Naive thymus-derived CD8-positive, alpha-beta T cell (primary cell): ENCODE measurements at places on chromosomes 6 and 20. TPM values are rescaled to one million over a fixed set of nuclear protein-coding genes. Genes with fewer than 3 reads are reported as not detected.
A peak's percentile ranks its signal among the peaks of the same experiment; 100 is the strongest.

DNA sequence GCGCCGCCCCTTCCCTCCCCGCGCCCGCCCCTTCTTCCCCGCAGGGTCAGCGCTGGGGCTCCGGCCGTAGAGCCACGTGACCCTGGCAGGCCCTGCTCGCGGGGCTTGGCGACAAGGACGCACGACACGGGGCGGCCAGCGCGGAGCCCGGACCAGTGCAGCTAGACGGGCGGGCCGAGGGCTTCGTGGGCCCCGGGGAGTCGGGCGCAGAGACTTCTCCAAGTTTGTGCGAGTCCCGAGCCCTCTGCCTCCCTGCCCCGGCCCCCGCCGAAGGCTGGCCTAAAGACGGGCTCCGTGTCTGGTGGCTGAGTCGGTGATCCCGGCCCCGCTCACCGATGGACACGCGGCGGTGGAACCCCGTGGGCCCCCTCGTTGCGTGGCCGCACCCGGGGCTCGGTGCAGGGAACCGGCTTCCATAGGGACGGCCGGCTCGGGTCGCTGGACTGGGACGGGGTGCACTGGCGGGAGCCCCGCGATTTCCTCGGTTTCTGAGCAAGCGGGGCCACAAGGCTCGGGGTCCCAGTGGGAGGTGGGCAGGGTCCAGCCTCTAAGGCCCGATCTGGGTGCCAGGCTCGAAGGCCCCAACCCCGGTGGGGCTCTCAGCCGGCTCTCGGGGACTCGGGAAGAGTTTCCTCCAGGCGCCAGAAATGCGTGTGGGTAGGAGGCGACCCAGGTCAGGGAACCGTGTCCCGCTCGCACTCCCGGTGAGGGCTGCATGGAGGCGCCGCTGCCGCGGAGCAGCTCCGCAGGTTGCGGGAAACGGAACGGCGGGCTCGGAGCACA lies 452 bp upstream of the GATA5 start:
- peaks cover 13% of the 10 kb centered on the region for H3K27me3 ChIP-seq
- no peak overlapping the region for H3K4me3 ChIP-seq
- DNase-seq, result no peak
- H3K27ac ChIP-seq, result no peak overlapping the region
- peaks cover 9% of the 10 kb centered on the region for H3K4me1 ChIP-seq

DNA sequence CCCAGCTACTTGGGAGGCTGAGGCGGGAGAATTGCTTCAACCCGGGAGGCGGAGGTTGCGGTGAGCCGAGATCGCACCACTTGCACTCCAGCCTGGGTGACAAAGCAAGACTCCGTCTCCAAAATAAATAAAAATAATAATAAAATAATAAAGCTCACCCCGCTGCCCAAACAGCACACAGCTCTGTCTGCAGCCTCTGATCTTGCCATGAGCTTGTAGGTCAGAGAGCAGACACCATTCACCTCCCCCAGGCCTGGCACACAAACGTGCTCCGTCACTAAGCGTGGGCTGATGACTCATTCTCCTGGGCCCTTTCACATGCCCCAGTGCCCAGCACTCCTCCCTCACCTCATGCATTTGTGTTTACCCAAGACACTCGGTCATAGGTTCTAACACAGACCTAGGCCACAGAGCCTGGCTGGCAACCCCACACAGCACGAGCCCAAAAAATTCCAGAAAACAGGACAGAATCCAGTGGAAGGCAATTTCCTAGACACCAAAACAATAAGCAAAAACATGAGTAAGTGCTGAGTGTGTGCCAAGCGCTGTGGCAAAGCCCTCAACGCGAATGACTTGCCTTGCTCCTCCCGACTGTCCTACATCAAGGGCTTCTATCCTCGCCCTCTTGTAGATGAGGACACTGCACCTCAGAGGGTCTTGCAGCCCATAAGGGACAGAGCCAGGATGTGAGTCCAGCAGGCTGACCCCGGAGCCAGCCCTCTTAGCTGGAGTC lies 18.0 kb downstream of the ATP9A start:
- no peak for DNase-seq
- H3K4me3 ChIP-seq, result no peak overlapping the region
- no peaks in the 10 kb centered on the region for H3K4me1 ChIP-seq
- H3K36me3 ChIP-seq, result no peaks in the 10 kb centered on the region

DNA sequence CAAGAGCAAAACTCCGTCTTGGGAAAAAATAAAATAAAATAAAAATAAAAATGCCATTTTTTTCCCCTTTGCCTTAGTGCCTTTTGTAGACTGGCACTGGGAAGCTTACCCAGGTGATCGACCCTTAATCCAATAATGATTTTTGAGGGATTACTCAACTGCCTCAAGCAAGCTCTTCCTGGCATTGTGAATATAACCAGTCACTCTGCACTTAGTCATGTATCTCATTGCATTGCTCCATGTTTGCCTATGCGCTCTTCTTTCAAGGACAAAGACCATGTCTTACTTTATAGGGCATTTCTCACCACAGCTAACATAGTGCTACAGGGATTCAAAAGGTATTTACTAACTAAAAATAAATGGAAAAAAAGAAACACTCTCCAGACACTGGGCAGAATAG lies 13.0 kb downstream of the GFOD1 start:
- peaks cover 38% of the 10 kb centered on the region for H3K4me1 ChIP-seq
- no peaks in the 10 kb centered on the region for H3K36me3 ChIP-seq
- H3K27me3 ChIP-seq, result no peaks in the 10 kb centered on the region

DNA sequence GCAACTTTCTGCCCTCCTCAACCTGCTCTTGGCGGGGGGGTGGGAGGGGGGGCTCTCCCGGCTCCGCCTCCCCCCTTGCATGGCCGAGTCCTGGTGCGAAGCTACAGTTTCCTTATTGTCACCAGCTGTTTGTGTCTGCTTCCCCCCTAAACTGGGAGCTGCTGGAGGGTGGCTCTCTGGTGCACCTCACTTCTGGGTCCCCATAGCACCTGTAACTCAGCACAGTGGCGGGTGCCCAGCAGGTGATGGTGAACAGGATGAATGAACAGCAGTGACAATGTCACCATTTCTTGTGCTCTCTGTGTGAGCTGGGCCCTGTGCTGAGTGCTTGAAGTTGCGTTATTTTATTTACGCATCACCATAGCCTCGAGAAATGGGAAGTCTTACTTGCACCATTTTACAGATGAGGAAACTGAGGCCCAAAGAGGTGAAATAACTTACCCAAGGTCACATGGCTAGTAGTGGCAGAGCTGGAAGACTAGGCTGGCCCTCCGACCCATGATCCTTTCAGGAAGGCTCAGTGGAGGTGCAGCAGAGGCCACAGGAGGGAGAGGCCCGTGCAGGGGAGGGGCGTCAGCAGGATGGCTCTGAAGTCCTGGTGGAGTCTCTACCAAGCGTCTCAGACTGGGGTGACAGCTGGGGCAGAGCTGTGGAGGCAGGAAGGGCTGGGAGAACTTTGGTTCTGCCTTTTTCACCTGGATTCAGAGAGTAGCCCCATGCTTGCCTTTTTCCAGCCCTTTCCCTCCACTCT lies 41.8 kb downstream of the SRC start:
- no peaks in the 10 kb centered on the region for H3K36me3 ChIP-seq
- DNase-seq, result no peak
- H3K27me3 ChIP-seq, result peaks cover 3% of the 10 kb centered on the region
- no peak overlapping the region for H3K27ac ChIP-seq

DNA sequence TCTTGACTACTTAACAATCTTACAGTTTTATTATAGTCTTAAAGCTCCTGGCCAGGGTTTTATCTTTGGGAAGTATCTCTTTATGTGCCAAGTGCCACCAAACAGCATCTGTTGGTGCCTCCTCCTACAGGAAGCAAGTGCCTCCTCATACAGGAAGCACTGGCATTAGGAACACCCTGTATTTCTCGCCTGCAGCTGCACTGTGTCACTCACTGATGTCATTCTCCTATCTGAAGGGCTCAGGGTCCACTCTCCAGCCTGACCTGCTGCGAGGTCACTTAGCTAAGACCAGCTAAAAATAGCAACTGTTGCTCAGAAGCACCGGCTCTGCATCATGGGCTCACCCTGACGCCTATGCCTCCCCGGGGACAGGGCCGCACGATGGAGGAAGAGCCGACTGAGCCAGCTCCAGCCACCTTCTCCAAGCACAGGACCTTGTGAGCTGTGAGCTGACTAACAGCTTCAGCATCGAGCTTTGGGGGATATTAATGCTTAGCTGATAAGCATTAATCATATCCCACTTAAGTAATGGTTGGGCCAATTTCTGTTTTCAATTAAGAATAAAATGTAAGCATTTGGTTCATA lies 66.3 kb upstream of the CD93 start:
- no peak overlapping the region for H3K27ac ChIP-seq
- DNase-seq, result no peak
- H3K4me1 ChIP-seq, result peaks cover 4% of the 10 kb centered on the region
- peaks cover 3% of the 10 kb centered on the region for H3K27me3 ChIP-seq
- no peaks in the 10 kb centered on the region for H3K36me3 ChIP-seq

- H3K27ac ChIP-seq, result no peak overlapping the region
- H3K4me3 ChIP-seq, result no peak overlapping the region
- H3K36me3 ChIP-seq, result peaks cover 11% of the 10 kb centered on the region
- DNase-seq, result peak; percentile 34
Observed at GRCh38 chr6:166106076-166106686, 61.5 kb downstream of the TBXT start.

GRCh38 chr6:37653933-37654565 lies 43.6 kb downstream of the MDGA1 start:
- H3K36me3 ChIP-seq, result no peaks in the 10 kb centered on the region
- H3K27me3 ChIP-seq, result peaks cover 12% of the 10 kb centered on the region
- DNase-seq, result no peak
- H3K4me3 ChIP-seq, result no peak overlapping the region
- no peak overlapping the region for H3K27ac ChIP-seq

GRCh38 chr6:153092082-153093013 lies 38.7 kb downstream of the RGS17 start:
- no peak overlapping the region for H3K4me3 ChIP-seq
- DNase-seq, result no peak
- H3K27ac ChIP-seq, result no peak overlapping the region
- H3K27me3 ChIP-seq, result peaks cover 5% of the 10 kb centered on the region
- H3K4me1 ChIP-seq, result no peaks in the 10 kb centered on the region

- H3K36me3 ChIP-seq, result no peaks in the 10 kb centered on the region
- peak overlapping the region; percentile 61 for H3K4me3 ChIP-seq
- DNase-seq, result no peak
- H3K27ac ChIP-seq, result no peak overlapping the region
Observed at GRCh38 chr6:137231895-137232294, 12.7 kb upstream of the IFNGR1 start.

DNA sequence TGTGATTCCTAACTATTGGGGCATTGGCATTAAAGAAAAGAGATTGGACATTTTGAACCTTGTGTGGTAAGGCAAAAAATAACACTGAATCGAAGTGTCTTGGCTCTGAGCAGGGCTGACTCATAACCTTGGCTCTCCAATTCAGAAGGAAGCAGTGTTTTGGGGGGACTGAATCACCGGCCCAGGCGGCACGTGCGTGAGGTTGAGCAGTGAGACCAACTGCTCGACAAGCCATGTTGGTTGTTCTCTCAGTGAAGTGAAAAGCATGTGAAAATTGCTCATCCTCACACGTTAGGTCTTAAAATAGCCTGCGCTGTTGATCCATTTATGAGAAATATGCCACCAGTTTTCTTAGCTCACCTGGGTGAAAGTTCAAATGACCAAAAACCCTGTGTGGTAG lies 137.8 kb upstream of the SPACA1 start:
- no peak for DNase-seq
- H3K4me1 ChIP-seq, result peaks cover 11% of the 10 kb centered on the region
- H3K27ac ChIP-seq, result no peak overlapping the region
- H3K4me3 ChIP-seq, result no peak overlapping the region

- no peaks in the 10 kb centered on the region for H3K4me1 ChIP-seq
- H3K27me3 ChIP-seq, result no peaks in the 10 kb centered on the region
- no peak overlapping the region for H3K4me3 ChIP-seq
- H3K36me3 ChIP-seq, result no peaks in the 10 kb centered on the region
Observed at GRCh38 chr6:63410435-63411426, 90.9 kb upstream of the LGSN start.

GRCh38 chr6:90859612-90860011 lies 272.7 kb upstream of the MAP3K7 start:
- no peak for DNase-seq
- H3K27ac ChIP-seq, result no peak overlapping the region
- H3K4me3 ChIP-seq, result no peak overlapping the region
- peaks cover 5% of the 10 kb centered on the region for H3K4me1 ChIP-seq
- H3K27me3 ChIP-seq, result peaks cover 15% of the 10 kb centered on the region

GRCh38 chr6:163408352-163408991 lies 6.0 kb upstream of the QKI start:
- peaks cover 15% of the 10 kb centered on the region for H3K4me1 ChIP-seq
- no peaks in the 10 kb centered on the region for H3K36me3 ChIP-seq
- H3K27ac ChIP-seq, result no peak overlapping the region
- H3K27me3 ChIP-seq, result no peaks in the 10 kb centered on the region

DNA sequence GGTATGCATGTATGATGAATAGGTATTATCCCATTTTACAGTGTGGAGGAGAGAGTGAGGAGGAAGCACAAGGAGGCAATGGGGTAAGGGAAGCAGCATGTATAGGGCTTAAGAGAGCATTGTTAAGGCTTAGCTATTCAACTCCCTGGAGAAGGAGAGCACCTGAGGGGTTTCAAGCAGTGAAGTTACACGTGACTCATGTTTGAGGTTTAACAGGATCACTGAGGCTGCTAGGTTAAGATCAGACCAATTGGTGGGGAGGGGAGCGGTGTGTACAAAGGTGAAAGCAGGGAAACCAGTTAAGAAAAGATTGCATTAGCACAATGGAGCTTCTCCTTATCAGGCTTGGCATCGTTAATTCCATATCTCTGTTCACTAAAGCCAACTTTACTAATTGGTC lies 64.4 kb upstream of the NHSL1 start:
- no peak for DNase-seq
- no peaks in the 10 kb centered on the region for H3K36me3 ChIP-seq
- H3K27ac ChIP-seq, result no peak overlapping the region

DNA sequence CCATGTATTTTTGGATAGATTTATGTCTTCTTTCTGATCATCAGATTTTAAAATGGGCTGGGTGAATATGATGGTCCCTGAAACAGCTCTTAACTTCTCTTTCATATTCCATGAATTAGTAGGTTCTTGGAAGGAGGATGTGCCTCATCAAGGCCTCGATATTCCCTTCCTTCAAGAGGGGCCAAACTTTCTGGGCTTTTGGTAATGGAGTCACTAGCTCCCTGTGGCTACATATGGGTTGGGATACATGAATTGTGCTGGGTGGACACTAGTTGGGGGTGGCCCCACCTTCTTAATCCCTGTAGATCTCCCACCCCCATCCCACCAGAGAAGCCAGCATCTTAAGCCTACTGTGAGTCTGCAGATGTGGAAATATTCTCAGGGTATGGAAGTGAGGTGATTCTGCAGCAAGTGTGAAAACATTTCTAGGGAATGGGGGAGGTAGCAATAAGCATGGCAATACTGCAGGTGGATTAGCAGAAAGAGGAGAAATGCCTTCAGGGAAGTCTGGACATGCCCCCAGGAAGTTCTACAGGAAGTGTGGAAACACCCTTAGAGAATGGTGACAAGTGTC lies 2.2 kb downstream of the TP53INP2 start:
- H3K27ac ChIP-seq, result peak overlapping the region; percentile 100
- H3K27me3 ChIP-seq, result no peaks in the 10 kb centered on the region
- peaks cover 32% of the 10 kb centered on the region for H3K4me1 ChIP-seq
- DNase-seq, result no peak
- H3K4me3 ChIP-seq, result peak overlapping the region; percentile 2

- no peaks in the 10 kb centered on the region for H3K36me3 ChIP-seq
- H3K4me1 ChIP-seq, result no peaks in the 10 kb centered on the region
- no peak overlapping the region for H3K27ac ChIP-seq
- no peak overlapping the region for H3K4me3 ChIP-seq
- H3K27me3 ChIP-seq, result peaks cover 52% of the 10 kb centered on the region
- no peak for DNase-seq
Observed at GRCh38 chr20:51029963-51030920, 7.3 kb upstream of the KCNG1 start.

FAM162B gene
- not detected for polyA plus RNA-seq

BCKDHB gene
- polyA plus RNA-seq, result 31.4 TPM

LBP gene
- polyA plus RNA-seq, result not detected

OLIG3 gene
- polyA plus RNA-seq, result not detected

CST2 gene
- not detected for polyA plus RNA-seq
